Mucosa of descending colon (tissue), 3 donors: ENCODE measurements at places on chromosomes 1 and 21.

GRCh38 chr1:10612436-10613160 is 137.8 kb downstream of the PEX14 start:
- no peak for DNase-seq

DNA sequence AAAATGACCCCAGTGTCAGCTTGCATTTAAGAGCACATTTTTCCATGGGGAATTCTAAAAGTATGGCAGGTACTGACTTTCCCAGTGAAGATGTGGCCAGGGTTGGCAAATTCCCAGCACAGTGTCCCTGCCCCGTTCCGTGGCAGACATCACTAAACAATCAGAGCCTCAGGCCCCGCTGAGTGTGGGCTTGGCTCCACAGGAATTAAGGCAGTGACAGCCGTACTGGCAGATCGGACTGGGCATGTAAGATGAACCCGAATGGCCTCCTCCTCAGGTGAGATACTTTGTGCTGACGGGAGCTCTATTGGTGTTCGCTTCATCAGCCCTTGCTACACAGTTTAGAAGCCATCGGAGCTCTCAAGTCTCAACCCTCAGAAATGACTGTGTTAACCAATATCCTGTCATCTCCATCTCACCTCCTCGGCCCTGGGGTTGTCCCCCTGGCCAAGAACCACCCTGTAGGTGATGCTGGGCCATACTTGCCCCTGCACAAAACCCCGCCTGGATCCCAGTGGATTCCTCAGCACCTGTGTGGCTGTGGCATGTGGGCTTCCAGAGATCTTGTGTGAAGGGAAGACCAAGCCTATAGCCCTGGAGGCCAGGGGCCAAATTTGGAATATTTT is 29.0 kb upstream of the ABCG1 start:
- DNase-seq: no peak

DNA sequence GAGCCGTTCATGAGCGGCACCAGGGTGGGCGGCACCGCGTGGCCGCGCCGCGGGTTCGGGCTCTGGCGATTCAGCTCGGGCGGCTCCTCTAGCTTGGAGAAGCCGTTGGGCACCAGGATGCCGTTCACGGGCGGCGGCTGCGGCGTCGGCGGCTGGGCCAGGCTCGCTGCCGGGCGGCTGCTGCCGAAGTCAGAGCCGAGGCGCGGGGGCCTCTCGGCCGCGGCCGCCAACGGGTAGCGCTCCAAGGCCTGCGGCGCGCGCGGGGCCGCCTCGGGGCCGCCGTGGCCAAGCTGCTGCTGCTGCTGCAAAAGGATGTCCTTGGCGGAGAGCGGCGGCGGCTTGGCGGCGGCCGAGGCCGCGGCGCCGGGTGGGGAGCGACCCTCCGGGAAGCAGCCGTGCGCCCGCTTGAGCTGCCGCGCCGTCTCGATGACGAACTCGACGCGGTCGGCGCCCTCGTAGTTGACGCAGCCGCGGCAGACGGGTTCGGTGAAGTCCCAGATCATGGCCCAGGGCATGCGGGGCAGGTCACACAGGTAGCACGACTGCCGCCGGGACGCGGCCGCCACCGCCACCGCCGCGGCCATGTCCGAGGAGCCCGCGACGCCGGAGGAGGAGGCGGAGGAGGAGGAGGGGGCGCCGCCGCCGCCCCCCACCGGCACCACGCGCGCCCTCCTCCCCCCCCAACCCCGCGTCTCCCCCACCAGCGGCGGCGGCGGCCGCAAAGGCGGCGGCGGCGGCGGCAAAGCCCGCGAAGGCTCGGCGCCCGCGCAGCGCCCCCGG is 877 bp downstream of the IRF2BP2 start:
- DNase-seq: peak; percentile 45

- no peak for DNase-seq
Measured at GRCh38 chr1:188295157-188295556, 1466.4 kb downstream of the PLA2G4A start.

GRCh38 chr1:39130325-39130724 is 74.2 kb upstream of the MACF1 start:
- no peak for DNase-seq

DNA sequence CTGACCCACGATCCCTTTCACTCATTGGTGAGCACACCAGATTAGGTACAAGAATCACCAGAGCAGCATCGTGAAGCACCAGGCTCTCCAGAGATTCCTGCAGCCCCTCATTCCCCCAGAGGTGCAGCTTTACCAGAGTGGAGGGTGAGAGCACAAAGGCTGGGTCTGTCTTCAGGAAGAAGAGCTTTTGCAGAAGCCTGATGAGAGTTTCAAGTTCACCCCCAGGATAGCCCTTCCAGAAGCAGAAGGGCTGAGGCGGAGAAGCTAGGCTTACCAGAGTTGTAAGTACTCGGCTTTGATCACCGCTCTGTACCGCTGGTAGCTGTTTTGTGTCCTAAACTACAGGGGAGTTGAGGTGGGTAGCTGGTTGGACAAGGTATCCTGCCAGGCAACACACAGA is 3.1 kb downstream of the TSSK3 start:
- no peak for DNase-seq

GRCh38 chr1:183025782-183026774 is 2.9 kb downstream of the LAMC1 start:
- DNase-seq: no peak

- no peak for DNase-seq
Measured at GRCh38 chr1:242522996-242523718, 1.3 kb downstream of the PLD5 start.

DNA sequence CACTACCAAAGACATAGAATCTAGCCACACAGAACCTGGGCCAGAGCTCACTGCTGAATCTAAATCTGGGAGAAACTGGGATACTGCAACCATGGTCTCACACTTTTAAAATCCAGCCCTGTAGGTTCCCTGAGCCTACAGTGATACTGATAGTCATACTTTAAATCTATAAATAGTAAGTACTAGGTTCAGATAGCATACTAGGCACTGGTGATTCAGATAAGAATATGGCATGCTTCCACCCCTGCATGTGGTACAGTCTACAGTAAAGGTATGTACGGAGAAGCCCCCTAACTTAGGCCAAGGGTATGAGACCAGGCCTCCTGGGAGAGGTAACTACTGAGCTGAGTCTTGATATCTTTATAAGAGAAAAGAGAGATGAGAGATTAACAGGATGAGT is 193.3 kb upstream of the HMGB4 start:
- DNase-seq: no peak

DNA sequence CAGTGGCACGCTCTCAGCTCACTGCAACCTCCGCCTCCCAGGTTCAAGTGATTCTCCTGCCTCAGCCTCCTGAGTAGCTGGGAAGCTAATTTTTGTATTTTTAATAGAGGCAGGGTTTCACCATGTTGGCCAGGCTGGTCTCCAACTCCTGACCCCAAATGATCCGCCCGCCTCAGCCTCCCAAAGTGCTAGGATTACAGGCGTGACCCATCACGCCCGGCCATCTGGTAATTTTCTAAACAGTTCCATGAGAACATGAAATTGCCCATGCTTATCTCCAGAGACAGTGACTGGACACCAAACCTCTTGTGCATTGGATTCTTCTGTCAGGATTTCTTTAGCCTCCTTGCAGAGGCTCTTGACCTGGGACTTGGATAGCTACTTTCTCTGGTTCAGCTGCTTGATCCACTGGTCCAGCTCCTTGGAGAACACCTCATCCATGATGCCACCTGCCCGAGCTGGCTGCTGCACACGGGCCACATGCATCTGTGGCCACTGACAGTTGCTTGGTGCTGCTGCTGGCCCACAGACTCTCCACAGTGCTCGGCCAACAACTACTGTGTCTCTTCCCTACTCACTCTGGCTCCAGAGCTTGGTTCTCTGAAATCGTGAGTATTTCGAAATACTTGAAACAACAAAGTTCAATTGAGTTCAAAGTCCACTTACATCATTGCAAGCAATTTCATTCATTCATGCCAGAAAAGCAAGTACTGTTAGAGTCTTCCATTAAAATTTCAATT is 40.0 kb upstream of the CTPS1 start:
- no peak for DNase-seq

DNA sequence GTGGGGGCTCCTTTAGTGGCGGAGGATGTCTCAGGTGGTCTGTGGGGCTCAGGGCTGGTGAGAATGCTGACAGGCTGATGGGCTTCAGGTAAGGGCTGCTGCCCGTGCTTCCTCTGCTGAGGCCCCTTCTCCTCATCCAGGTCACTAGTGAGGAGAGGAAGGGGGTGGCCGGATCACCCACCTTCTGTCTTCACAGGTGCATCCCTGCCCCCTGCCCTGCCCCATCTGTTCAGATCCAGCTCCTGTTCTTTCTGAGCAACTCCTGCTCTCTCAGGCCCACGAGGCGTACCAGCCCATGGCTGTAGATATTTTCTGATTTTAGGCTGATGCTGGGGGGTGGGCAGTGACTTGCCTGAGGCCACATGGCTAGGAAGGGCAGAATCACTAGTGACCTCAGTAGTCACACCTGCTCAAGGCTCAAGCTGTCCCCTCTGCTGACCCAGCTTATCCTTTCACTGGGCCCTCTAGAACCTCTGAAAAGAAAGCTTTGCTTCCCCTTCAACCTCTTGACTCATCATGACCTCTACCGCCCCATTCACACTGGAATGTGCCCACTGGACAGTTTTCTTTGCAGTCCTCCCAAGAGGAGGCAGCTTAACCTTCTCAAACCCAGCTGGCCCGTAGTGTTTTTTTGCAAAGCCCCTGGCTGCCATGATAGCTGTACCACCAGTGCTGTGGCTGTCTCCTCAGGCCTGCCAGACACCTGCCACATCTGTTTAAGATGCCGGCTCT is 14.8 kb downstream of the DCST2 start:
- no peak for DNase-seq

- DNase-seq: no peak
Measured at GRCh38 chr1:203655671-203656070, 29.0 kb downstream of the ATP2B4 start.

GRCh38 chr1:54579337-54579781 is 31.3 kb downstream of the ACOT11 start:
- no peak for DNase-seq
